ENCODE measurements at places on chromosomes 16 and 17. TPM values are rescaled to one million over a fixed set of nuclear protein-coding genes. Genes with fewer than 3 reads are reported as not detected.

DNA sequence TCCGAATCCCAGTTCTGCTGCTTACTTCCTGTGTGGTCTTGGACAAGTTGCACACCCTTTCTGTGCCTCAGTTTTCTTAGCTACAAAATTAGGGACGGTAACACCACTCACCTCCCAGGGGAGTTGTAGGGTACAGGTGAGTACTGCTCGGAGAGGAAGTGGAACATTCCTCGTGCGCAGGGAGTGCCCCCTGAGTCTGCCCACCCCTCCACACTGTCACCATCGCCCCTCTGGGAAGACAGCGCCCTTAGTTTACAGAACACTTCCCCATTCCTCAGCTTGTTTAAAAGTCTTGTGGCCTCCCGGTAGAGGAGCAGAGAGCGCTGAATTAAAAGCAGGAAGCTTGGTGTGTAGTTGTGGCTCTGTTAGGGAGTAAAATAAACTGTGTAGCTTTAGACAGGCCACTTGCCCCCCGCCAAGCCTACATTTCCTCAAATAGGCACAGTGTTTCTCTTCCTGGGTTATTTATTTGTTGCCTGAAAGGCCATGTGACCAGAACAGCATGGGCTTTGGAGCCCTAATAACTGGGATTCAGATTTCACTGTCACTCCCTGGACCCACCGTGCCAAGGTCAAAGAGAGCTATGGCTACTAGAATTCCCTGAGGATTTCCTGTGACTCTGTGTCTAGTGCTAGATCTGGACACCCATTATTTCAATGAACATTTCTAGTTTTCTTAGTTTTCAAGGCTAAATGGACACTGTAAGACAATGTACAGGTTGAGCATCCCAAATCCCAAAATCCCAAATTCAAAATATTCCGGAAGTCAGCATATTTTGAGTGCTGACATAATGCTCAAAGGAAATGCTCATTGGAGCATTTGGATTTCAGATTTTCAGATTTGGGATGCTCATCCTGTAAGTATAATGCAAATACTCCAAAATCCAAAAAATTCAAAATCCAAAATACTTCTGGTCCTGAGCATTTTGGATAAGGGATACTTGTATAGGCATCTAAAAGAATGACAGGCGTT is 372.5 kb downstream of the SNX29 start:
- H3K4me3 ChIP-seq: no peak overlapping the region
- no peaks in the 10 kb centered on the region for H3K36me3 ChIP-seq
- no peaks in the 10 kb centered on the region for H3K4me1 ChIP-seq

- H3K36me3 ChIP-seq: no peaks in the 10 kb centered on the region
- peak overlapping the region; percentile 22 for H3K4me3 ChIP-seq
- DNase-seq: no peak
Measured at GRCh38 chr17:21573961-21574610, 118.2 kb upstream of the KCNJ18 start.

DNA sequence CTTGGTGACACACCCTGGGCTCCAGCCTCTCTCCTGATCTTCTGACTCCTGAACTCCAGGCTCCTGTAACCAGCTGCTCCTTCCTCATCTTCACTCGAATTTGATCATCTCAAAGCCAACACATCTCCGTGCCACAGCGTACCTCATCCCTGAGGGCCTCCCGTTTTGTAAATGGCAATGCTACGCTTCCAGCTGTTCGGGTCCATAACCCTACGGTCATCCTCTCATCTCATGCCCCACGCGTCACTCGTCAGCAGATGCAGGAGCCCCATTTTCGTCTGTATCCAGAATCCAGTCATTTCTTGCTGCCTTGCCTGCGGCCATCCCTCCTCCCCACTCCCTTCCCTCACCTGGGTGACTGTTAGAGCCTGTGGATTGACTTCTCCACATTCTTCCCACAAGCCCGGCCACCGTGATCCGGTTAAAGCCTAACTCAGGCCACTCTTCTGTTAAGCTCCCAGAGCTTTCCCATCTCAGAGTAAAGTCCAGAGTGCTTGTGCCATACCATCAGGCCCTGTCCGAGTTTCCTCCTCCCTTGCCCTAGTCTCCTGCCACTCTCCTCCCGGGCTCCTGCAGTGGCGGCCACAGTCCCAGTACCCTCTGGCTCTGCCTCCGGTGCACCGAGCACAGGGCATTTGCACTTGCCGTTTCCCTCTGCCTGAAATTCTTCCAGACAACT is 20.3 kb upstream of the AKTIP start:
- H3K36me3 ChIP-seq: no peaks in the 10 kb centered on the region
- no peak overlapping the region for H3K4me3 ChIP-seq
- no peaks in the 10 kb centered on the region for H3K27me3 ChIP-seq
- no peak for DNase-seq
- H3K4me1 ChIP-seq: peaks cover 17% of the 10 kb centered on the region

The C17orf78 gene
- not detected for total RNA-seq
